ENCODE measurements at places on chromosomes 1 and 21. TPM values are rescaled to one million over a fixed set of nuclear protein-coding genes. Genes with fewer than 3 reads are reported as not detected.

DNA sequence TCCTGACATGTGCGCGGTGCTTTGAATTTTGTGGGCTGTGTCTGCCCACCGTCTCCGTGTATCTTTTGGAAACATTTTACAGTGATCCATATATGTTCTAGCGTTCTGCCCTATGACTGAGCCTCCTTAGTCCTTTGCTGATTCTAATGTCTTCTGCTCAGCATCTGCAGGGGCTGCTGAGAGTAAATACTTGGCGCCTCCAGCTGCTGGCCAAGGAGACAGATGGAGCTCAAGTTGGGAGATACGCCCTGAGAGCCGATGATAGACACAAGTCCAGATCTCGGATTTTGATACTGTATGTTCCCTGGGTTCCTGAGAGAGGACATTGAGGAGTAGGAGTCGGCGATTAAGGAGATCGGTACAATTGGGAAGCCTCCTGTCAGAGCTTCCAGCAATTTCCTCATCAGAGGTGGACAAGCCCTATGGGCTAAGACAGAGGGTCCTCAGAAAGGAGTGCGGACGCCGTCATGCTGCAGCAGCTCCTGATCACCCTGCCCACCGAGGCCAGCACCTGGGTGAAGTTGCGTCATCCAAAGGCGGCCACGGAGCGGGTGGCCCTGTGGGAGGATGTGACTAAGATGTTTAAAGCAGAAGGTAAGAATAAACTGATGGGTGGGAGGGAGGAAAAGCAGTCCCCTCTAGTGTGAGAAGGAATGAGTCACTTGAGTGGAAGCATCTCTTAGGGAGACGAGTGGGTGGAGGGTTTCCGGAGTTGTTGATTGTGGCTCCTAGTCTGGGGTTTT lies 390 bp downstream of the ZFP69B start:
- DNase-seq, result no peak

DNA sequence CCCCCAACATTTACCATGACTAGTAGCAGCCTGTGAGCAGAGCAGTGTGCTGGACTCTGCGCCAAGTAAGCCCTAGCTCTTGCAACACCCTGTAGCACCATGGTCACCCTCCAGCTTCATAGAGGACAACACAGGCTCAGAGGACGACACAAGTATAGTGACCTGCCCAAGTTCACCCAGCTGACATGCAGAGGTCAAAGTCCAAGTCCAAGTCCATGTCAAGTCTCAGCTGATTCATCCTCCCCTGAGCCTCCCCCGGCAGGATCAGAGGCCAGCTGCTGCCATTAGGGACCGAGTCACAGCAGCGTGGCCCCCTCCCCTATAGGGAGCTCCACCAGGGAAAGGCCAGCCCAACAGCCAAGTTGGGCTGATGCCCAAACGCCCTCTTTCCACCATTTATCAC lies 15.9 kb downstream of the SDC3 start:
- DNase-seq, result no peak

GRCh38 chr1:29641921-29642320 lies 405.6 kb downstream of the PTPRU start:
- no peak for DNase-seq

- peak; percentile 37 for DNase-seq
Measured at GRCh38 chr21:16473988-16474387, 744.2 kb downstream of the USP25 start.

DNA sequence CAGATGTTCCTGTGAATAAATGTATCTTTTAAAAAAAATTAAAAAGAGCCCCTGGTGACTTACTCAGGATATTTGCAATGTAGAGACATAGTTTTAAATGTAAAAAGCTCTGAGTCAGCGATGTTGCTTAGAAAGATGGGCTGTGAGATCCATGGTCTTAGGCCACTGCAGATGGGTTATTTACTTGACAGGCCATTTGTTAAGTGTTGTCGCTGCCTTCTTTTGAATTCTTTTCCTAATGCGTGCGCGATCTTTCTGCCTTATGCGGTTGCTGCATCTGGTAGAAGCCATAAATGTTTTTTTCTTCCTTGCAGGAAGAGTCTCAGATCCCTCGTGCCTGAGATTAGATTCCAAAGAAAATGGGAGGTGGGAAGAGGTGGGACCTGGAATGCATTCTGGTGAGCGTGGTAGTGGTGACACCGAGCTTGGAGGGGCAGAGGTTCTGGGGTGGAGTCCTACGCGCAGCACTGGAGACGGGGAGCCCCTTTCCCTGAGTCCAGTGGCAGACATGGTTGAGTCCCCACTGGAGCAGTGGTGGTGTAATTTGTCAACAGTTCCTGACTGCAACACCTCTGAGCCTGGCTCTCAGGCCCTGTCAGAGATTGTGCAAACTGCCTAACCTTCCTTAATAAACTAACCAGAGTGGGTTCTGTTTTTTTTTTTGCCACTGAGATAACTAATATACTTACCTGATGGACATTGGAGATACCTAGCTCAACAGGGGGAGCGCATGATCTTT lies 197.2 kb downstream of the HHAT start:
- no peak for DNase-seq

Gene PLA2G4A
- 35.7 TPM for total RNA-seq

Gene SRGAP2B
- 41.7 TPM for total RNA-seq

- DNase-seq, result peak; percentile 17
Measured at GRCh38 chr1:3564921-3565831, 46.1 kb downstream of the MEGF6 start.

Gene KCNE2
- not detected for total RNA-seq

DNA sequence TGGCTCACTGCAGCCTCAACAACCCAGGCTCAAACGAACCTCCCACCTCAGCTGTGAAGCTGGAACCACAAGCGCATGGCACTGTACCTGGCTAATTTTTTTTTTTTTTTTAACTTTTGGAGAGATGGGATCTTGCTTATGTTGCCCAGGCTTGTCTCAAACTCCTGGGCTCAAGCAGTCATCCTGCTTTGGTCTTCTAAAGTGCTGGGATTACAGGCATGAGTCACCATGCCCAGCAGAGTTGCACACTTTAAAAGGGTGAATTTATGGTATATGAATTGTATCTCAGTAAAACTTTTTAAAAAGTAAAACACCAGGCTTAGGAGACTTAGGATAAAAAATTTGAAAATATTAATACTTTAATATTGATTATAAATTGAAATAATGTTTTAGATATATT lies 99.1 kb downstream of the CLEC20A start:
- DNase-seq, result no peak

DNA sequence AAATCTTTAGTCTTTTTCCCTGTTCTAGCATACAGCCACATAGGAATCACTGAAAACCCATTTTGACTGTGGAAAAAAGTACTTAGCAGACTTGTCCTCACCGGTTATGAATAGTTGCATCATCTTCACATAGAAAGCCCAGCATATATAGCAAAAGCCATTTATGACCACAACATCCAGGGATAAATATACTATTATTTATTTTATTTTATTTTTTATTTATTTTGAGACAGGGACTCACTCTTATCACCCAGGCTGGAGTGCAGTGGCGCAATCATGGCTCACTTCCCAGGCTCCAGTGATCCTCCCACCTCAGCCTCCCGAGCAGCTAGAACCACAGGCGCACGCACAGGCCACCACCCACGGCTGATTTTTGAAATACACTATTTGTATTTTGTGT lies 175.3 kb downstream of the GALNT2 start:
- DNase-seq, result no peak

Gene CELA2A
- not detected for total RNA-seq

DNA sequence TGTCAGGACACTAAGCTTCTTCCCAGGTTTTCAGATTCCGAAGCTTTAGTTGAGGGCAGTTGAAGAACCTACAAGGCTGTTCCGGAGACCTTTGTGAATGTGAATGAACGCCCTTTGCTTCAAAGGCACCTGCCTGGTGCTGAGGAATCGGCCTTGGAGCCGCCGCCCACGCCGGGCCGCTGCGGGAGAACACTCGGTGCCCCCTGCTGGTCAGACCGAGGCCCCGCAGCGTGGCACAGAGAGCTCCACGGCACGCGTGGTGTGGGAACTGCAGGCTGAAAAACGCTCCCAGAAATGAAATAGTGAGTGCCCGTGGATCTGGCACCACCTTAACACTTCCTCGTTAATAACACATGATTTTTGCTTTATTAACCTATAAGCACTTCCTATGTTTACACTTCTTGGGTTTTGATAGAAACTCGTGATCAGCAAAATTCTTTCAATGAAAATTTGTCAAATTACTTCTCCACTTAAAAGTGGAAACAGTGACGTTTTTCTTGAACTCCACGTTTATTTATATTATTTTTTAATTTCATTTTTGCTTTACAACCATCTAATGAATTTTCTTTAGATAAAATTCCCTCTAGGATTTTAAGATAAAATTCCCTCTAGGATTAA lies 460.6 kb downstream of the DSCAM start:
- peak; percentile 51 for DNase-seq

- no peak for DNase-seq
Measured at GRCh38 chr21:39671986-39672385, 59.2 kb downstream of the B3GALT5 start.

GRCh38 chr1:31694964-31695313 lies 8.9 kb downstream of the COL16A1 start:
- peak; percentile 40 for DNase-seq

Gene SLC22A15
- 1.4 TPM for total RNA-seq

Gene OR14A16
- not detected for total RNA-seq

- no peak for DNase-seq
Measured at GRCh38 chr1:219808790-219809189, 119.6 kb downstream of the SLC30A10 start.

DNA sequence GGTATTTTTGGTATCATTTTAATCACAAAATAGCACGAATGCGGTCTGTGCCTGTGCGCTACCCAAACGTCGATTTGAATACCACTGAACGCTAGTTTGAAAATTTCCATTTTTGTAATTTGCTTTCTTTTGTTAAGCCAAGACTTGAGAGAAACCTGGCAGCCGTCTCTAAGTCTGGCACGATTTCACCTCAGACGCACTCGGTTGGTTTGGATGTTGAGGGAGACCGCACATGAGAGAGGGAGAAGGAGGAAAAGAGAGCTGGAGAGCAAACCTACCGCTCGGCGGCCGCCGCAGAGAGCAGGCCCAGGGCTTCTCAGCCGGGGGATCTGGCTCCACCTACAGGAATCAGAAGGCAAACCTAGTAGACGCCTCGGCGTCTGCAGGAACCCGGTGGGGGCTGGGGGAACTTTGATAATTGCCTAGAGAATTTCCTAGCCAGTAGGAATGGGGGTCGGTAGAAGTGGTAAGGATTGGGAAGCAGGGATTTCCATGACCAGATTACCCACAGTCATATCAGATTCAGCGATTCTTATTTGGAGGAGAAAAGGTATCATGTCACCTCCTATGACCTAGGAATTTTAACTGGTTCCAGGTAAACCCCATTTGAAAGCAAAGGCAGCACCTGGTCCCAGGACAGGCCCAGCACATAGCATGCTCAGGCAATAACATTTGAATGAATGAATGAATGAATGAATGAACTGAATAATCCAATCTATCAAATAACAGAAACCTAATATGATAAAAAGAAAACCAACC lies 83.2 kb downstream of the TM2D1 start:
- peak; percentile 54 for DNase-seq

GRCh38 chr1:27071049-27071416 lies 58.4 kb upstream of the TENT5B start:
- no peak for DNase-seq

GRCh38 chr1:33876970-33877650 lies 13.2 kb downstream of the HMGB4 start:
- DNase-seq, result no peak

Gene LIPI
- total RNA-seq, result not detected

DNA sequence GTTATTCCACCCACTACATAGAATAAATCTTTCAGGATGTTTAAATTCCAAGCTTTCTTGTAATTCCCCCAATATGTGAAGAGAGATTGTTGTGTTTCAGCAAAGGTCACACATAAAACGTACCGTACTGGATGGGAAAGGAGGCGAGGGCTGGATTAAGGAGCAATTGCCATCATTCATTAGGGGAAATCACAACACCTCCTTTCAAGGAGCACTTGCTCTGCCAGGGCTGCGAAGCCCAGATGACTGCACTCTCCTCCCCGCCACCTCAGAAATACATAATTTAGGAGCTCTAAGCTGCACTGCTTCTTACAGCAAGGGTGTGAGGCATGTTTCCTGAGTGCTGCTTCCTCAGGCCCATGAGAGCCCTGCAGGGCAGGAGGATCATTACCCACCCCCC lies 29.6 kb downstream of the MATN1 start:
- DNase-seq, result no peak

Gene APCS
- not detected for total RNA-seq

DNA sequence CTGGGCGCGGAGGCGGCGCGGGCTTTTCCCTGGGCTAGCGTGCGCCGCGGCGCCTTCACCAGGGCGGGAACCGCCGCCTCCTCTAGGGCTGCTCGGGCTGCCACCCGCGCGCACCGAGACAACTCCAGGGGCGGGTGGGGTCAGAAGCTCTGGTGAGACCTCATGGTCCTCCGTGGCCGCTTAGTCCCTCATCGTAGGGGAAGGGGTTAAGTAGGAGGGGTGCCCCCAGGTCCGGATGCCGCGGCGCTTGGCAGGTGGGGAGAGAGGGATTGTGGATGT lies 559 bp downstream of the SERTAD4 start:
- DNase-seq, result no peak

Gene FCGR1A
- total RNA-seq, result not detected

DNA sequence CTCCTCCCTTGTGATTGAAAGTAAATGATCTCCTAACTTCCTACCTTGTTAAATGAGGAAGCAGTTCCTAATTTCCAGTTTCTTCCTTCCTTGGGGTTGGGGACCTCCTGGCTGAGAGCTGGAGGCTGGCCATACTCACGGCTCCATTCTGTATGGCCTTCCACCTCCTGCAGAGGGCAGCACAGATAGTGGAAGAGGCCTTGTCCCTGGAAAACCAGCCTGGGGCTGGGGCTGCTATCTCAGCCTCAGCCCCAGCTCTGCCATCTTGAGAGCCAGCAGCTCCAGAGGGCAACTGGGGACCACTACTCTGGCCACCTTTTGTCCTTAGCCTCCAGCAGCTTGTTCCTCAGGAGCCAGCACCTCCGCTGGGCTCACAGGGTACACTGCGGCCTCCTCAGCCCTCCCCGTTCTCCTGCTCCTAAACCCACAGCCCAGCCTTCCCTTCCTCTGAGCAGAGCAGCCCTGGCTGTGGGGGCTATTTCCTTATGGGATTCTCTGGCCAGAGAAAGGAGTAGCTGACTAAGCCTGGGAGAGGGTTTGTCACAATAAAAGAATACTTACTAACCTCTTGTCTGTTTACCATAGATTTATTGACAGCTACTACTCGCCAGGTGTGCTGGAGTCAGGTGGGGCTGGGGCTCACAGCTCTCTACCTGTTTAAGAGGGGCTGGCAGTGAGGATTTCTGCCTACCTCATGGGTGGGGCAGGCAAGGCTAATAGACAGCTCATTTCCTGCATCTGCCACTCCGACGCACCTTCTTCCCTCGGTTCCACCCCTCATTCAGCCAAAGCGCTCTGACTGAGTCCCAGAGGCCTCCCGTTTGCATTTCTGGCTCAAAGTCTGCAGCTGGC lies 6.3 kb downstream of the TMEM234 start:
- DNase-seq, result peak; percentile 80

- no peak for DNase-seq
Measured at GRCh38 chr1:19645411-19646251, 1.5 kb downstream of the NBL1 start.

DNA sequence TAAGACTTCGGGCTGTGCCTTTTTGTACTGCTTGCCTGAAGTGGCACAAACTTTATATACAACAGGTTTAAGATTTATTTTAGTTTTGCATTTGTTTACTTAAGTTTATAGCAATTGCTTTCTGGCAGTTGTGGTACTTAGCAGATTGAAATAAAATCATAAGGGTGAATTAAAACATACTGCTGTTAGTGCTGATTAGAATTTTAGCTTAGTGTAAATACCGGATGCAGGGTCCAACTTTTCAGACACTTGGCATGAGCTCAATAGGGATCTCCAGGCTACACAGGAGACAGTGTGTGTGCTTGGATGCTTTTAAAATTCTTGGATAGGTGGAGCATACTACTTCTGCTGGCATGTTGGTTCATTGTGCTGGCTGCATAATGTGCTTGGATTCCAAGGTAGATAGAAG lies 159.6 kb downstream of the NFIA start:
- no peak for DNase-seq

Measured in SK-MEL-5 (cell line).